ENCODE measurements at places on chromosomes 3 and 15.

DNA sequence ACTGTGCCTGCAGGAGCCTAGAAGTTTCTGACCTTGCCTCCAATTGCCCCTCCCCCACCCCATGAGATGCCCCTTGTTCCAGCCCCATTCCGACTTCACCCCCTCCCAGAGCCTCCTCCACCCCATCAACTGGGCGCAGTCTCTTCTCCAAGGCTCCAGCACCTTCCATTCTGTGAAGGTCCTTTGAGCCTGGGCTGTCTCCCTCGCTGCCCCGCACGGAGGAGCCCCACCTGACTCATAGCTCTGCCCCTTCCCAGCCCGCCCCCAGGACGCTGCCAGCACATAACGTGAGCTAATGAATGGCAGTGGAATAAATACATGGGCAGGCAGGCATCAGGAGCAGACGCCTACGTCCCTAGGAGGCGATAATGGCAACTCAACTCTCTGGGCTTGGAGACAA lies 113.1 kb downstream of the NUP210 start:
- no peak for DNase-seq

- no peak for DNase-seq
These were observed 17.6 kb downstream of the SEMA3F start for GRCh38 chr3:50172626-50173220.

DNA sequence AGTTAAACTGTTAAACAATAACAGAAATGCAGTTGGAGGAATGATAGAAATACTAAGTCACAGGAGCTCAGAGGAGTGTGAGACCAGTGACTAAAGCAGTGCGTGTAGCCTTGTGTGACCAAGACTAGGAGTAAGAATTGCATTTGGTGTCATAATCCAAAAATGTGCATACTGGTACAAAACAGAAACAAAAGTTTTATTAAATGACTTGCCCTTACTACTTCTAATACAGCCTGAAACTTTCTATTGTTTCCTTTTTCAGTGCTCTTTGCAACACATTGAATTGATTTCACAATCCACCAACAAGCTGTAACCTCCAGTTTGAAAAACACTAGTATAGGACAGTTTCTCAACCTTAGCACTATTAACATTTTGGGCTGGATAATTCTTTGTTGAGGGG lies 17.1 kb downstream of the SNX1 start:
- DNase-seq = no peak

GRCh38 chr3:22795917-22796316 lies 407.2 kb upstream of the UBE2E2 start:
- DNase-seq = no peak

DNA sequence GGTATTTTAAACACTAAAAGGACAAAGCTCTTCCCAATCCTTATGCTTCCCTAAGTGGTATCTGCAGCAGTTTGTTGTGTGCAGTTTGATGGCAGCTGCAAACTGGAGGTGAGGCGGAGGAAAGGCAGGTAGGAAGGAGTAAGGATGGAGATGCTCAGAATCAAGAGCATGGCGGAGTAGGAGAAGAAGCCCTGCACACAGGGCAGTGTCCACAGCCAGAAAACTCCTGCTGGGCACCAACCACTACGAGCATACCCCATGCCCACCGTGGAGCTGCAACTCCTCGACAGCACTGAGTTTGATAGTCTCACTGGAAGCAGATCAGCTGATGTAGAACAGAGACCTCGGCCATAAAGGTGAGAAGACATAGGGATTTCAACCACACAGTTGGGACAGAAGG lies 30.3 kb upstream of the ESYT3 start:
- no peak for DNase-seq

DNA sequence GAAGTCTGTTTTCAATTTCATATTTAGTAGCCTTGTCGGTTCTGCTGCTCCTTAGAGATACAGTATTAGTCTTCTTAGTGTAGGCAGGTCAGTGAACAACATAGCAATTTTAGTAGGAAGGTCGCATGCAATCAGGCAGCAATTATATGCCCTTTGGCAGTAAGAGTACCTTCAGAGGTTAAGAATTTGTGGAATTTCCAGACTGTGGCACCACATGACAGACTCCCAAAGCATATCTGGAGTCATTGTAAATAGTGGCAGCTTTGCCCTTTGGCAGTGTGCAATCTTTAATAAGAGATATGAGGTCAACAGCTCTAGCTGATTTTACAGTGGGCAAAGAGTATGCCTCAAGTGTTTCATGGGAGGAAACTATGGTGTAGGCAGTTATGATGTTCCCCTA lies 1532.5 kb upstream of the CADM2 start:
- DNase-seq = no peak

- DNase-seq = no peak
These were observed 78.6 kb downstream of the PEX5L start for GRCh38 chr3:179958143-179958542.

DNA sequence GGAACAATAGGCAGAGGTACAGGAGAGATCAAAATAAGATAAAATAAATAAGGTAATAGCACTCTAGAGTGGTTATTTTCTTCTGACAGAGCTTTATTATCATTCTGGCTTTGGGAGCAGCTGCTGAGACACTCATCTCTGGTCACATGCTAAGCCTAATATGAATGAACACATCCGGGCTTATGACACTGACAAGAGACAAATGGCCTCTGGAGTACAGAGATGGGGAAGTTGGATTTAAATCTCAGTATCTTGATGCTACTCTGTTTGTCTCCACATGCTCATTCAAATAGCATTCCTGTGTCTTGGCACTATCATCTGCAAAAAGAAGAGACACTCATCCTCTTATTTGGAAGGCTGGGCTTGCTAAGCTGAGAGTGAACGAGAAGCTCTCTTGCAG lies 55.6 kb downstream of the TMEM45A start:
- no peak for DNase-seq

DNA sequence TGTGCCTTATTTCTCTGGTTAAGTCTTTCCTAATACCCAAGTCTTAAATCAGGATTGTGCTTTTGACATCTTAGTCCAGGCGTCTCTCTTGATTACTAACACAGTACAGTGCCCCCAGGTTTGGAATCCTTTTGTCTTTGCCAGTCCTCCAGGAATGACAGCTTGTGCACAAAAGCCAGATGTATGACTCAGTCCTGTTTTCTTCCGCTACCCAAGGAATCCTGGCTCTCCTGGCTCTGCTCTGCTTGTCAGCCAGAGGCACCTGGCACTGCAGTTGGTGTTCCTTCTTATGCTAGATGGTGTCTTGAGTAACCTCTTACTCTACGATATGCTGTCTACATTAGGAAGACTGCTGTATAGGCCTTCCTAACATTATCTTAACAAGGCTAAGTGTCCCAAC lies 728.2 kb upstream of the NECTIN3 start:
- DNase-seq = no peak

DNA sequence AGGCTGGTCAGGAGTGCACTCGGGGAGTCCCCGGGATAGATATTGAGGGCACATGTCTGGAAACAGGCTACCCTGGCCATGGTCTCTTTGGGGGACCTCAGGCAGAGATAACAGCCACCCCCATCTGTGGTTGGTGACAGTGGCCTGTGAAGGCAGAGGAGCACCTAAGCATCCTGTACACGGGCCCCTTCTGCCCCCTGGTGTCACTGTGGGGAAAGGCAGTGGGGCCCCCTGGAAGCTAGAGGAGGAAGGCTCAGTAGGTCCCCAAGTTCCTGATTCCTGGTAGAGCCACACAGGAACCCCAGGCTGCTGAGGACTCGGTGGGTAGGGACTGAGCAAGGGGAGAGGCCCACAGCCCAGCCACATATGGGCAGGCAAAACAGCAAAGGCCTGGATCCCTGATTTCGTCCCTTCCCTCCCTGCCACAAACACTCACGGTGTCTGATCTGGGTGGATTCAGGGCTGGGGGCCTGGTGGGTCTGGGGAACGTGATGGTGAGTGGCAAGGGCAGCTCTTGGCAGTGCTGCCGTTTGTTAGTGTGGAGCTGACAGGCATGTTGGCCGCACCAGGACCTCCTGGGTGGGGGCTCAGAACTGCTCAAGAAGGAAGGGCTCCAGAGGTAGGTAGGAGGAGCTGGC lies 14.1 kb upstream of the CXCR6 start:
- peak; percentile 47 for DNase-seq

DNA sequence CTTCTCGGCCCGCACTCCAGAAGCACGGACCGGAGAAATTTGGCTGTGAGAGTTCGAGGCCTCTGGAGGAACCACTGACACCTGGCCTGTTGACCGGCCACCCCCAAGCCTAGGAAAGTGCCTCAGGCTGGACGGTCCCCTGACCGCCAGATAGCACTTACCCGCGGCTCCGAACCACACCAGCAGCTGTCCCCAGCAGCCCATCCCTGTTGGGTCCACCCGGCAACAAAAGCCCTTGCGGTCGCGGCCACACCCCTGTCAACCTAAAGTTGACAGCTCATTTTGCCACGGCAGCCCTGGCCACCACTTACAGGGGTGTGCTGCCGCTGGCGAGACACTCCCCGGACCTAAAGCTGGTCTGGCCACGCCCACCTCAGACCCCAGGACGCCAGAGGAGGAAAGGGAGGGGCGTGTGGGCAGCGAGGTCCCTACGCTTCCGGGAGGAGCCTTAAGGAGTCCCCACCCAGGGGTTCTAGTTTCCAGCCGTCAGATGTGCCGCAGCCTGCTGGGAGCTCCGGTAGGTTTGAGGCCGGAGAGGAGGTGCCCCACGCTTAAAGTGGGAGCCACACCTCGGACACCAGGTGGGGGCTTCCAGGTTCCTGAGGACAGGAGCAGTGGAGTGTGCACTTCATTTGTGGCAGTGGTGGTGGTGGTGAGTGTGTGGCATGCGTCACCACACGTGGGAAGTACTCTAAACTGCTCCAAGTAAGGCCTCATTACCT lies at the start of gene LTK:
TSS of gene LTK (minus strand) at position 322 of the 722 bp plus-strand sequence. CDS start at position 204, 118 bp downstream.
- DNase-seq = no peak

- peak; percentile 43 for DNase-seq
These were observed 5.1 kb upstream of the DNAH1 start for GRCh38 chr3:52310861-52311575.

GRCh38 chr3:60598671-60599070 lies 652.6 kb downstream of the FHIT start:
- no peak for DNase-seq

GRCh38 chr3:23152989-23153388 lies 50.1 kb upstream of the UBE2E2 start:
- DNase-seq = no peak

DNA sequence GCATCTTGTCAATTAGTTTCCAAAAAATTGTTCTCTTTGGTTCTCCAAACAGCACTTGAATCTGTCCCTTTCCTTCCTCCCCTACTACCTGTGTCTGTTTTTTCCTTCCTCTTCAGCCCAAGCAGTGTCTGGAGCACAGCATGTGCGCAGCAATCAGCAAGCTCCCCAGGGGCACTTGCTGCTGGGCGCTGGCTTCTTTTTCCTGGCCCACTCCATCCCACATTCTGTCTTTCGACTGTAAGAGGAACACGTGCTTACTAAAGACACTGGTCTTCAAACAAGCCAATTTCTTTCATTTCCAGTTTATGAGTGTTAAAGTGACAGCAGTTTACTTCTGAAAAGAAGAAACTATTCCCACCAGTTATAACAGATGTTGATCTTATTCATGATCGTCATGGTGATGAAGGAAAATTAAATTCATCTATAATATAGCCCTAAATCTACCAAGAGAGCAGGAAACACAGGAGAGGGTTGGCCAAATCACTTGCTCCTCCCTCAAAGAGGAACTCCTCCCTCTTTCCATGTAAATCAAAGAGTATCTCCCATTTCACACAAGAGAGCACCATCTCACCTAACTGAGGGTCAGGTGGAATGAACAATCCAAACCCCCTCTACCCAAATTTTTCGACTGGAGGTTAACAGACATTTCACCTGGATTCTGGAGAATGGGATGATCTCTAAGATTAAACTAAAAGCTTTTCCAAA lies 115.4 kb downstream of the IGF2BP2 start:
- DNase-seq = no peak
